Right cardiac atrium (tissue), 5 donors: ENCODE measurements at places on chromosomes 5 and 9. TPM values are rescaled to one million over a fixed set of nuclear protein-coding genes. Genes with fewer than 3 reads are reported as not detected.

DNA sequence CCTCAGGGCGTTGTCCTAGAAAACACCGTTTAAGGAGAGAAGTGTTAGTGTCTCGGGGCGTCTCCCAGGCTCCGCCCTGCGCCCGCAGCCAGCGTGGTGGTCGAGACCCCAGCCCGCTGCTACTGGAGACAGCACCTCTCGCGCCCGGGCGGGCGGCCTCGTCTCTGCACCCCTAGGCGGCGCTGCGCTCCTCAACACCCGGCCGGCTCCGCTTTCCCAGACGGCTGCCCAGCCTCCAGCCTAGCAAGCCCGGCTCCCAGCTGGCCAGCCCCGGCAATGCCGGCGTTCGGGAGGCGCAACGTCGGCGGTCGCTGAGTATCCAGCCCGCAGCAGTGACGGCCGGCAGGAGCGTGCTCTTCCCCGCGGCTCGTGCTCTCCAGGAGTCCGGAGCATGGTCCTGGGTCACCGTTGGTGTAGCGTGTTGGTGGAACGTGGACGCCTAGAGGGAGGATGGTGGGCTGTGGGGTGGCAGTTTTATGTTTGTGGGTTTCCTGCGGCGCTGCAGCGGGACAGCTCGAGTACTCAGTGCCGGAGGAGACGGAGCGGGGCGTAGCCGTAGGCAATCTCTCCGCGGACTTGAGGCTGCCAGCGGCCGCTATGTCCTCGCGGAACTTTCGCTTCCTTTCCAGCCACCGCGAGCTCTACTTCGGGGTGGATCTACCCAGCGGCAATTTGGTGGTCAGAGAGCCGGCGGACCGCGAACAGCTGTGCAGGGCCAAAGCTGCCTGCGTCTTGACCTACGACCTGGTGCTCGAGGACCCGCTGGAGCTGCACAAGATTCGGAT lies 536 bp downstream of the PCDHAC1 start:
- DNase-seq, result peak; percentile 87

The HAVCR1 gene
- not detected for total RNA-seq

DNA sequence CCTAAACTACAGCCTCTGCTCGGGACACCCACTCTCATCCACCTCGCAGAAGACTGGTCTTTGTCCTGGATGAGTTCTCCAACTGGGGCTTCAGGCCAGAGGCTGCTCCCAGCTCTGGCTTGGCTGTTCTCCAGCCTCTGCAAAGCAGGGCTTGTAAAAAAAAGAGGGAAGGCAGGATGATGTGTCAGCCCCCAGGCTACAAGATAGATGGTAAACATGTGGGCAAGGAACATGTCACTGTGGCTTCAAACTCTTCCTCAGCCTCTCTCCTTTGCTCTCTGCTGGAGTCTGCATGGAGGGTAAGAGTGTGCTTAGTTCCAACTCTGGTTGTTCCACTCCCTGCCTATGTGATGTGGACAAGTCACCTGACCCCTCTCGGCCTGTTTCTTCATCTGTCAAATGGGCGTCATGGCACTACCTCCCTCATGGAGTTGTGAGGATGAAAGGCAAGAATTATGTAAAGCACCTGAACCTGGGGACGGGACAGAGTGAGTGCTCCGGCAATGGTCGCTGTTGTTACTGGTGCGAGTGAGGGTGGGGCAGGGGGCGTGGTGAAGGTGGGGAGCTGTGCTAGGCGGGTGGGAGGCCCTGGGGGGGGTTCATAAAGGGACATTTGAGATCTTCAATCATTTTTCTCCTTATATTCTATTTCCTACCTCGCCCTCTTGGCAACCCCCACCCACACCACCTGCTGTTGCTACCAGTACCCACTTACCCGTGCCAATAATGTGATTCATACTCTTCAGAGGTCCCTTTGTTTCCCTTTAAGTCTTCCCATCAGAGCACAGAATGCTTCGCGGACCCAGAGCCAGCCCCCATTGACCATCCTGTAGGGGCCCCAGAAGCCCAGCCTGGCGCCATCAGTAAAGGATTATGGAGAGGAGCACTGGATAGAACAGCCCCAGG lies 6.8 kb upstream of the ZNF79 start:
- DNase-seq, result no peak

GRCh38 chr9:132414731-132415130 lies 4.7 kb downstream of the CFAP77 start:
- DNase-seq, result no peak

DNA sequence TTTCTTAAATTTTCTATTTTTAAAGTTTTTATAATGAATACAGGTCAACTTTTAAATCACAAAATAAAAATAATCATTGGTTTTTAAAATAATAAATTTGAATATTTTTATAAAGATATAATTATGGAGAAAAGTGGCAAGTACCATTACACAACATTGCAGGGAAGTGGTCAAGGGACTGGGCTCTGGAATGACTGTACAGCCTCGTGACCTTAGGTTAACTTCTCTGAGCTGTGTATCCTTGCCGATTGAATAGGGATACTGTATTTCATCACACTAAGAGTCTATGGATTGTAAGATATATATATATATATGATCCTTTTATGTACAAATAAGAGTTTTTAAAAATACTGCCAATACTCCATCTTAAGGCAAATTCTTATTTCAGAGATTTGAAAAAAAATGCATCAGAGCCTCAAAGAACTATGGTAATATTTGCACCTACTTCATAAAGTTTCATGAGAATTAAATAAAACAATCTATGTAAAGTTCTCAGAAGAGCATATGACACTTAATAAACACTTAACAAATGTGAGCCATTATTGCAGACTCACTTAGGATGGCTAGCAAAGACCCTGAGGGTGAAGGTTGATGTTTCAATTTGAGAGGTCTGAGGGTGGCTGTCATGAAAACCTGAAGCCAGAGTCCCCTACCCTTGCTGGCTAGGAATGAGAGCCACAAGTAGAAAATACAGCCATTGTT lies 136.5 kb downstream of the CCDC192 start:
- no peak for DNase-seq
